MCF 10A (cell line): ENCODE measurements at places on chromosomes 7 and 10. TPM values are rescaled to one million over a fixed set of nuclear protein-coding genes. Genes with fewer than 3 reads are reported as not detected.

TAF6 gene
- total RNA-seq = 47.2 and 58.9 TPM in 2 replicates

HOXA10 gene
- 3.9 and 5.6 TPM in 2 replicates for total RNA-seq

NKX2-3 gene
- total RNA-seq = not detected in 2 replicates

MYOF gene
- 167 and 181 TPM in 2 replicates for total RNA-seq

ARL5B gene
- 22.0 and 23.1 TPM in 2 replicates for total RNA-seq

GRCh38 chr7:100130608-100131453, 4.1 kb downstream of the MBLAC1 start:
- H3K4me1 ChIP-seq = peaks cover 11% of the 10 kb centered on the region
- H3K27me3 ChIP-seq = peaks cover 5% of the 10 kb centered on the region
- H3K27ac ChIP-seq = no peak overlapping the region
- DNase-seq = peak; percentile 67
- H3K4me3 ChIP-seq = no peak overlapping the region

DNA sequence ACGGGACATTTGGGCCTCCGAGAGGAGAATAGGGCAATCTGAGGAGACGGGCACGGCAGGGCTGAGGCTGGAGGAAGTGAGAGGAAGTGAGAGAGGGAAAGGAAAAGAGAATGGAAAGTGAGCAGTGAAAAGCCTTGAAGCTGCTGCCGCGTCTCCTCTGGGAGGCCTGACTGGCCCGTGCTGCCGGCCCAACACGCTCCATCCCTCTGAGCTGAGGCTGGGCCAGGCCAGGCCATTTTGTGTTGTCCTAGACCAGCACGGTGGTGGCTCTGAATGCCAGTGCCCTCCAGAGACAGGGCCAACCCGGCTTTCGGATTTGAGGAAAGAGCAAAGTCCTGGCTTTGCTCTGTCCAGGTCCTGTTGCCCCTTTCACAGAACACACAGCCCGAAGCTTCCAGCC, 361.1 kb upstream of the SHH start:
- H3K36me3 ChIP-seq = no peaks in the 10 kb centered on the region
- no peak overlapping the region for H3K4me3 ChIP-seq
- no peak overlapping the region for H3K27ac ChIP-seq
- DNase-seq = no peak
- no peaks in the 10 kb centered on the region for H3K4me1 ChIP-seq

DNA sequence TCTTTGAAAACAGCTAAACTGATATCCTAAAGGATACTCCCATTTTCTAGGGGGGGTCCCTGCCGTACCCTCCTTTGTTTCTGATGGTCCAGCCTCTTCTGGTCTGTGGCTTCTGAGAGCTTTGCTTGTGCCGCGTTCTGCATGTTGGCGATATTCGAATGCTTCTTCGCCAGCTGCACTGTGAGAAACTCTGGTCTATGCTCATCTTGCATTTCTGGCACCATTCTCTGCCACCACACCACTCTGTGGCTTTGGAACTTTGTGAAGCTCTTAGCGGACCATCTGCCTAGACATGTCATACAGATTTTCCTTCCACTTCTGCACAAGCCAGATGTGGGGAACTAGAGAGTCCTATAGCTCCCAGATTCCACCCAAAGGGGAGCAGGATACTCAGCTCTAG, 197.2 kb downstream of the REEP3 start:
- H3K4me3 ChIP-seq = no peak overlapping the region
- no peak for DNase-seq
- H3K27ac ChIP-seq = no peak overlapping the region

DNA sequence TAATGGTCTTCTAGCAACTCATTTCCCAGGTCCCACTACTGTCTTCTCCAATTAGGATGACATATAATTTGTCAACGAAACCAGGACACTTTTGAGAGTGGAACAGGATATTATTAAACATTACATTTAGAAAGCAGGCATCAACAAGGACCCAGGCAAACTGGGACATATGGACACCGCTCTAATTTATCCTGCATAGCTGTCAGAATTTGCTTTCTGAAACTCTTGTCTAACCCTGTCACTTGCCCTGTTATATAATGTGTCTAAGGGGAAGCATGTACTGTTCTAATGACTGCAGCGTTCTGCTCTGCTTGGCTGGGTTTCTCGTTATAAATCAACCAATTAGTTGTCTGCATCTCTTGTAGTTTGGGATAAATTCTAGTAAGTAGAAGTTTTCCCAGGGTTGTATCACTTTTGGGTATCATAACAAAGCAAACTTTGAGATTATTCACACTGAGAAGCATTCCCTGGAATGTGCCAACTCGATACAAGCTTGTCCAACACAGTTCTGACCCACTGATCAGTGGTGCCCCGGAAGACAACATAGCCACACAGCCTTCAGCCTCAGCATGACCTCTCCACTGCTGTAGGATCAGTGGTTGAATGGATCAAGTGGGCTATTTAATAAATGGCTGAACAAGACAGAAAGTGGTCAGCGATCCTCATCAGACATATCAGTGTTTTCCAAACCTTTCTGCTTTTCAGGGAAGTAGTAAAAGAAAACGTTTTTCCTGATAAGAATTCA, 228.1 kb downstream of the KIF20B start:
- no peak overlapping the region for H3K4me3 ChIP-seq
- no peak overlapping the region for H3K27ac ChIP-seq

- H3K36me3 ChIP-seq = peaks cover 58% of the 10 kb centered on the region
- no peak overlapping the region for H3K27ac ChIP-seq
Measured at GRCh38 chr10:128062331-128062880, 63.8 kb downstream of the MKI67 start.

GRCh38 chr10:61406242-61406641, 46.9 kb downstream of the TMEM26 start:
- no peaks in the 10 kb centered on the region for H3K4me1 ChIP-seq
- no peak for DNase-seq
- H3K36me3 ChIP-seq = no peaks in the 10 kb centered on the region
- no peak overlapping the region for H3K4me3 ChIP-seq
- no peaks in the 10 kb centered on the region for H3K27me3 ChIP-seq
- no peak overlapping the region for H3K27ac ChIP-seq

- no peaks in the 10 kb centered on the region for H3K4me1 ChIP-seq
- no peak for DNase-seq
- no peaks in the 10 kb centered on the region for H3K27me3 ChIP-seq
- no peak overlapping the region for H3K4me3 ChIP-seq
- no peak overlapping the region for H3K27ac ChIP-seq
- no peaks in the 10 kb centered on the region for H3K36me3 ChIP-seq
Measured at GRCh38 chr7:20479706-20480105, 135.8 kb upstream of the ABCB5 start.

GRCh38 chr10:63464402-63465292, 1.1 kb downstream of the JMJD1C start:
- peak; percentile 38 for DNase-seq
- peak overlapping the region; percentile 93 for H3K27ac ChIP-seq
- H3K36me3 ChIP-seq = peaks cover 6% of the 10 kb centered on the region
- no peaks in the 10 kb centered on the region for H3K27me3 ChIP-seq
- peaks cover 19% of the 10 kb centered on the region for H3K4me1 ChIP-seq
- H3K4me3 ChIP-seq = peak overlapping the region; percentile 97

DNA sequence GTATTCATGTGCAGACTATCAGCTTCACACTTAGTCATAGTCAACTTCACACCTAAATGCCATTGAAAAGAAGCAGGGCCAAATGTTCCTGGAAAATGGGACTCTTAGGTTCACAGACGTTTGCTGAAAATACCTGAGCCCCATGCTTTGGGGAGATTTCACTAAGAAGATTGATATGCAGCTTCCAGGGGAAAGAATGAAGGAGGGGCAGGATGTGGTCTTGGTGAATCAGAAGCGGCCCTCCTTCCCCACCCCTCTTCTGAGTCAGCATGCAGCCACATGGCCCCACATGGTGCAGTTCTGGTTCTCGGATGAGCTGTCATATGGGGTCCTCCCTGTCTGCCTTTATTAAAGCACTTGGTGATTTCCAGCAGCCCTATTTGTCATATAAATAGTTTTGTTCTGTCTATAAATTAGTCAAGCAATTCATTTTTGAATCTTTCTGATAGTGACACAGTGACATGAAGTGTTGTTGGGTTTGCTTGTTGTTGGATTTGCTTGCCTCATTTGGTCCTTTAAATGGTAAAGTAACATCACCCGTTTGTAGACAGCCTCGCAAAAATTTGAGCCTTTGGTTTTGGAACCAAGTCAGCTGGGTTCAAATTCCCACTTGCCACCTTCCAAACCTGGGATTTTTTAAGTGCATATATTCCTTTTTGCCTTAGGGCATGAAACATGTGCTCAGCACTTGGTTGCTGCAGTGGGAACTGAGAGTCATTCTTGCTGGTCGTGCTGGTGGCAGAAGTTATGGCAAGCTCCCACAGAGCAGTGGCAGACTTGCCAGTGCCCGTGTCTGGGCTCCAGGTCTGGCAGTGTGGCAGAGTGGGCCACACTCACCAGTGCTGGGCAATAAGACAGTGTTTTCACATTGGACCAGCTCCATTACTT, 68.1 kb upstream of the CDK6 start:
- no peaks in the 10 kb centered on the region for H3K36me3 ChIP-seq
- no peaks in the 10 kb centered on the region for H3K27me3 ChIP-seq
- DNase-seq = peak; percentile 91
- peak overlapping the region; percentile 96 for H3K27ac ChIP-seq
- peak overlapping the region; percentile 36 for H3K4me3 ChIP-seq

GRCh38 chr10:107653832-107654287, 489.4 kb upstream of the SORCS1 start:
- no peaks in the 10 kb centered on the region for H3K27me3 ChIP-seq
- H3K4me1 ChIP-seq = peaks cover 6% of the 10 kb centered on the region
- peak; percentile 68 for DNase-seq
- peak overlapping the region; percentile 71 for H3K4me3 ChIP-seq
- peak overlapping the region; percentile 83 for H3K27ac ChIP-seq
- no peaks in the 10 kb centered on the region for H3K36me3 ChIP-seq

DNA sequence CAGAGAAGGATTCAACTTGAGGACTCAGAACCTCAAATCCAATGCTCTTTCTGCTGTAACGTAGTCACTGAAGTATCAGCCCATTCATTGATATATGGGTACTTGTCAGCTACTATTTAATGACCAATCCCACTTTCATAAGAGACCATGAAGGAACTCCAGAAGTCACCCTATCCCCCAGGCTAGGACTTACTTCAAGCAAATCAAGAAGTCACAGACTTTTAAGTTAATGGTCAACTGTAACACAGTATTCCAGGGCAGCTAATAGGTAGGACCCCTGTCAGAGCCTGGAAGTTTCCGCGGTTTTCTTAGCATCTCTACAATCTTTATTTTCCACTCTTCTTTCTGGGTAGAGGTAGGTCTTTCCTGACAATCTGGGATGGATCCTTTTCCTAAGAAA, 269.9 kb downstream of the POU6F2 start:
- no peak overlapping the region for H3K27ac ChIP-seq
- no peak for DNase-seq
- H3K4me1 ChIP-seq = no peaks in the 10 kb centered on the region
- H3K4me3 ChIP-seq = no peak overlapping the region

DNA sequence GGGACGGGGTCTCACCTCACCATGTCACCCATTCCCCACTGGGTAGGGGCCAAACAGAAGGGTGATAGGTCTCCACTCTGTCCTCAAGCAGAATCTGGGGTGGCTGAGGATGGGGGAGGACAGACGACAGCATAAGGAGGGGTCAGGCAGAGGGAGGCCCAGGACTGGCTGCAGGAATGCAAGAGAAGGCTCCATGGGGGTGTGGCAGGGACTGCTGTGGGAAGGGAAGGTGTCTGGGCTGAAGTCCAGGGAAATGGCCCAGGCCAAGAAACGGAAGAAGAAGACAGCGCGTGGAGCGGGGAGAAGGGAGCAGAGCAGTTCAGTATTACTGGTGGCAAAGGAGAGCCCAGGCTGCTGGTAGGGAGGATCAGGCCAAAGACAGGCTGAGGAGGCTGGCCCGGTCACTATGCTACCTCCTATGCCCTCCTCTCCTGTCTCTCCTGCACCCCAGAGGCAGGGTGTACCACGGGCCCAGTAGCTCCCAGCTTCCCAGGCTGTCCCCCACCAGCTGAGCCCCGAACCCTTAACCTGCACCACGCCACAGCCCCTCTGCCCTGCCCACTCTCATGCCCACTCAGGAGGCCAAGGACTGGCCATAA, 60.9 kb downstream of the GRB10 start:
- H3K4me1 ChIP-seq = peaks cover 17% of the 10 kb centered on the region
- H3K4me3 ChIP-seq = no peak overlapping the region
- H3K27ac ChIP-seq = no peak overlapping the region

DNA sequence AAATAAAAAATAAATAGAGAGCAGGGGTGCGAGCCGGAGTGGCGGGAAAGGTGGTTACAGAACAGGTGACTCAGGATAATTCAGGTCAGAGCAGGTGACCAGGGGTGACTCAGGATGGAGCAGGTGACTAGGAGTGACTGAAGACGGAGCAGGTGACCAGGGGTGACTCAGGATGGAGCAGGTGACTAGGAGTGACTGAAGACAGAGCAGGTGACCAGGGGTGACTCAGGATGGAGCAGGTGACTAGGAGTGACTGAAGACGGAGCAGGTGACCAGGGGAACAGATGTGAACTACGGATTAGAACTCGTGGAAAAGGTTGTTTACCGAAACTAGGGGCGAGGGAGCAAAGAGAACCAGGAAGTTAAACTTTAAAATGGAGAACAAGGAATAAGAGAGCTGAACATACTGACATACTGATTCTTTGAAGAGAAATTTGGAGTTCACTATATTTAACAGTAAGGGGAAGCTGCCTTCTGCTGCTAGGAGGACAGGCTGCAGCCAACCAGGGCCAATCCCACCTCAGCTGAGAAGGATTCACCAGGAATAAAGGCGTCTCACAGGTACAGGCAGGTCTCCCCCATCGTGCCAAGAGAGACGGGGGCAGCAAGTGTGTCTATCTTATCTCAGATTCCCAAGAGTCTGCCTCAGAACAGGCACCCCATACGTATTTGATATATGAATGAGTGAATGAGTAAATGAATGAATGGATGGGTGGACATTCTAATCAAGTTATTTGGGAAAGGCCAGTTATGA, 101.3 kb downstream of the CPXM2 start:
- H3K4me1 ChIP-seq = no peaks in the 10 kb centered on the region
- H3K4me3 ChIP-seq = no peak overlapping the region
- no peak for DNase-seq
- H3K27ac ChIP-seq = no peak overlapping the region
- H3K36me3 ChIP-seq = no peaks in the 10 kb centered on the region

GRCh38 chr10:34031400-34031799, 696.9 kb upstream of the NRP1 start:
- peaks cover 20% of the 10 kb centered on the region for H3K4me1 ChIP-seq
- H3K27me3 ChIP-seq = no peaks in the 10 kb centered on the region
- peak; percentile 81 for DNase-seq
- H3K27ac ChIP-seq = peak overlapping the region; percentile 59
- no peak overlapping the region for H3K4me3 ChIP-seq
- no peaks in the 10 kb centered on the region for H3K36me3 ChIP-seq

DNA sequence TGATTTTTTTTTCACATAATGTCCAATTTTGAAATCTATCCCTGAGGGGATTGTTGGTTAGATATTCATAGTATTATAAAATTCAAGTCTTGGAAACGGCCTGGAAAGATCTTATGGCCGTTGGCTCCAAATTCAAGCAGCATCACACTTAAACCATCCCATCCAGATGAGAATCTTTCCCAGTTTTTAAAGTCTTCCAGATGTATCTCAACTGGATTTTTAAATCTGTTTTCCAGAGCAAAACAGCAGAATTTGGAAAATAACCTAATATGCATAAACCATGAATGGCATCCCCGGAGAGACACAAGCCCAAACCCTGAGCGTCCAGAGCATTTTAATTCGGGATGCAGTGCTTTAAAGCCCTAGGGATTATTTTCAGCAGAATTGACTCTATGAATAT, 208.2 kb upstream of the PRKCQ start:
- no peak overlapping the region for H3K4me3 ChIP-seq
- H3K4me1 ChIP-seq = peaks cover 6% of the 10 kb centered on the region
- no peak overlapping the region for H3K27ac ChIP-seq
- H3K27me3 ChIP-seq = no peaks in the 10 kb centered on the region

- no peak for DNase-seq
- H3K4me1 ChIP-seq = peaks cover 25% of the 10 kb centered on the region
- no peaks in the 10 kb centered on the region for H3K27me3 ChIP-seq
- H3K27ac ChIP-seq = no peak overlapping the region
- H3K36me3 ChIP-seq = peaks cover 6% of the 10 kb centered on the region
Measured at GRCh38 chr10:124086787-124087671, 6.4 kb downstream of the CHST15 start.
